Stimulated activated CD4-positive, alpha-beta T cell treated with anti-CD3 and anti-CD28 coated beads, Interleukin-1b, Interleukin-23, amount 100 ng/mL, for 1 hour (primary cell): ENCODE measurements at places on chromosomes 3 and 15.
A peak's percentile ranks its signal among the peaks of the same experiment; 100 is the strongest.

DNA sequence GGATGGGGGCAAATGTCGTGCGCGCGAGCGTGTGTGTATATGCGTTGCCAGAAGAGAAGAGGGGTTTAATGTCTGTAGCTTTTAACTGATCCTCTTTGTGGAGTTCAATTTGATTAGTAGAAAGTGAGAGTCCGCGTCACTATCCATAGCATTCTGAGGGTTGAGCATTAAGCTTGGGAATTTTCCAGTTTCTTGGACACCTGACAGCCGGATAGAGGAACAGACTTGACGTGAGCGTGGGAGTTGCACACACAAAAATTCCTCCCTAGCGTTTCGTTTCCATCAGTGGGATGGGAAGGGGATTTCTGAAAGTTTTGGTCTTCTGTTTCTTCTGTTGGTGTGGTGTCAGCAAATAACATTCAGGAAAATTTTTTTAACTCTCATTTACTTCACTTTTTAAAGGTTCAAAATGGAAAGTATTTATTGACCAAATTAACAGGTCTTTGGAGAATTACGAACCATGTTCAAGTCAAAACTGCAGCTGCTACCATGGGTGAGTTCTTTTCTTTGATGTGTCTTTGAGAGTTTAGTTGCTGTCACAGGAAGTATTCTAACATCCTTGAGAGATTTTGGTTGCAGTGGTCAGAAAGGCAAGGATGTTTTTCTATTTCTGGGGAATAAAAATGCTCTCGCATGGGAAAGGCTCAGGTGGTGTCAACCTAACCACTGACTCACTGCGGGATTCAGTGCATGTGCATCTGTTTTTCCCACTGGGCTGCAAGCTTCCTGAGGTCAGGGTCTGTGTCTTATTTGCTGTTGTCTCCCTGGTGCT is 841 bp downstream of the POGLUT1 start:
- no peak for DNase-seq

- DNase-seq = no peak
Measured at GRCh38 chr15:62150445-62150844, 14.6 kb downstream of the C2CD4B start.

DNA sequence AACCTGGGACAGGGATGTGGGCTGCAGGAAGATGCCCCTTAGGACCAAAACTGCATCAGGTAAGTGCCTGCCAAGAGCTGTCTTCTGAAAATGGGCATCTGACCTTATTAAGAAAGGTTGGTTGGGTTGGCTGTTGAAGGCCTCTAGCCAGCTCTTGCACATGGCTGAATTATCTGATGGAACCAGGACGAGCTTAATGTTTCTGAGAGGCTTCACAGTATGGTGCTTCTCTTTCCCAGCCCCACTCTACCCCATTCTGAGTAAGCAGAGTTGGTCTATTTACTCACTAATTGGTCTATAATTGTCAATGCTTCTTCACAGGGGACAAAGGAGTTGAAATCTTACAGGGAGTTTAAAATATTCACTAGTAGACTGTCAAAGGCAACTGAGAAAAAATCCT is 48.4 kb downstream of the DTWD1 start:
- no peak for DNase-seq

- no peak for DNase-seq
Measured at GRCh38 chr3:126101521-126101982, 17.6 kb upstream of the SLC41A3 start.

DNA sequence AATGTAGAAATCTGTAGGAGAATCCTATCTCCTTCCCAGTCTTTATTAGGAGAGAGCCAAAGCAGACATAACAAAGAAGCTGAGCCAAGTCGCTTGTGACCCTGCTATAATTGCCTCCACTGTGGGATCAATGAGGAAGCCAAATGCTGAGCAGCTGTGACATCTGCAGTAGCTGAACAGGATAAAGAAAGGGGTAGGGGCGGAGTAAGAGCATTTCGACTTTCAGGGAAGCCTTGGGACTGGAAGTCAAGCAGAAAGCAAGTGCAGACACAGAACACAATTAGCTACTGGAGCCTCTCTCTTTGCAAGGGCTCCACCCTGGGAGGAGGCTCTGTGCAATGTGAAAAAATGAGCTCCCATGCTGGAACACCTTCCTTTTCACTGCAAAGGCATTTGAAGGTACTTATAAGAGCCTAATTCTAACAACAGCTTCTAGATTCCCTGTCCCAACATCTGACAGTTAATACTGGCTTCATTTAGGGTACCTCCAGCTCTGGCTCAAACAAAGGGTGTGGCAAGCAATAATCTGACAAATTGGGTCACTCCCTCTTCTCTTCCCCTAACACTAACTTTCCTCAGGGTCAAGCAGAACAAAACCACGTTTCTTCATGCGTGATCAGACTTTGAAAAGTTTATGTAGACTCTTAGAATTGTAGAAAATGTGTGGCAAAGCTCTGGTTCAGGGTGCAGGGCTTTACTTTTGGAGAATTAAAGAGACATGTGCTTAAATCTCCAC is 166.4 kb downstream of the CADPS start:
- DNase-seq = no peak

- DNase-seq = no peak
Measured at GRCh38 chr3:140953028-140953960, 11.7 kb downstream of the SLC25A36 start.

GRCh38 chr3:69204315-69204957 is 82.0 kb upstream of the LMOD3 start:
- DNase-seq = no peak

DNA sequence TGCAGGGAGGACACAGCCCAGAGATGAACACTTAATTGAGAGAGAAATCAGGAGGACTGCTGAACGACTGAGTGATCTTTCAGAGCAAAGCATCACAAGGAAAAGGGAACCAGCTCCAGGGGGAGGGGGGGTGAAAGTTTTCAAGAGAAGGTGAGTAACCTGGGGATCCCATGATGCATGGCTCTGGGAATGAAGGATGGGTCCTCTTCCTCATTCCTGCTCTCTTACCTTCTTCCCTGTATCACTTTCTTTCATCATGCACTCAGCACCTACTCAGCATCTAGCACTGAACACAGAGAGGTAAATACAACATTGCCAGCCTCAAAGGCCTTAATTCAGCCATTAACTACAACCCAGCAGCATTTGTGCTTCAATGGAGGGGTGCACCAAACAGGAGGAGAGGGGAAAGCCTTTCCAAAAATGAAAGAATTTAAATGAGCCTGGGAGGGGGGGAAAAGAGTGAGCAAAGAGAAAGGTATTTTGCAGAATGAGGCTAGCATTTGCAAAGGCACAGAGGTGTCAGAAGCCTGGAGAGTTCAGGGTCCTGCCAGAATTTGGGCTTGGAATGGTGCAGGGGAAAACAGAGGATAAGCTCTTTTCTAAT is 427.4 kb downstream of the FOXP1 start:
- DNase-seq = no peak

GRCh38 chr3:185046164-185046515 is 106.7 kb downstream of the C3orf70 start:
- no peak for DNase-seq

- peak; percentile 59 for DNase-seq
Measured at GRCh38 chr3:160941885-160942494, 163.2 kb downstream of the B3GALNT1 start.

DNA sequence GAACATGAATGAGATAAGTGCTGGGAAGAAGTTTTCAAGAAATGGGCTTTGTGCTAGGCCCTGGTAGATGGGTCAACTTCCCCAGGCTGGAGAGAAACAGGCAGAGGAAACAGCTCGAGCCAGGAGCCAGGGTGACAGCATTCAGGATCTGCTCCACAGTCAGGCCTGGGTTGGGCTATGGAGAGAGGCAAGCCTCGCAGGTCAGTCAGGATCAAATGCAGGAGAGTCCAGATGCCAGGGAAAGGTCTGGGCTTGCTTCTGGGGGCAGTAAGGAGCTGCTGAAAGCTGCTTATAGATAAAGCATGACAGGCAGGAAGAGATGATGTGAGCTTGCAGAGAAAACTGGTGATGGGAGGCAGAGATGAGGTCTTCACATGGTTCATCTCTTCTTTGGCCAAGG is 11.0 kb upstream of the USP3 start:
- no peak for DNase-seq

- no peak for DNase-seq
Measured at GRCh38 chr15:90181776-90182175, 19.4 kb upstream of the SEMA4B start.

GRCh38 chr3:20648921-20649381 is 462.9 kb upstream of the SGO1 start:
- no peak for DNase-seq

DNA sequence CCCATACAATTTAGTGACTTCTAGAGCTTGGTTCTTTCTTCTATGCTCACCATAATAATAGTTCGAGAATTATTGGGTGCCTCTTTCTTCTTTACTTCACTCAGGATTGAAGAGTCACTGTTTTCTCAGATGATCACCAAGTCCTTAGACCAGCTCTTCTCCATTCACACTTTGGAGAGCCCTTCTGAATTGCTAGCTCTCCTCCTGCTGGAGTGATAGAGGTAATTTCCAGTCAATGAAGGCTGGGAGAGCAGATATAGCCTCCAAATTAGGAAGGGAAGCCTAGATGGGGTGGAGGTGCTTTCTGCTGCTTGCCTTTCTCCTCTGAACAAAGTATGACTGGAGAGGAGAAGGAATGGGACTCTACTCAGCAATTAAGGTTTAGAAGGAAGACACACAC is 10.7 kb upstream of the BBX start:
- no peak for DNase-seq

DNA sequence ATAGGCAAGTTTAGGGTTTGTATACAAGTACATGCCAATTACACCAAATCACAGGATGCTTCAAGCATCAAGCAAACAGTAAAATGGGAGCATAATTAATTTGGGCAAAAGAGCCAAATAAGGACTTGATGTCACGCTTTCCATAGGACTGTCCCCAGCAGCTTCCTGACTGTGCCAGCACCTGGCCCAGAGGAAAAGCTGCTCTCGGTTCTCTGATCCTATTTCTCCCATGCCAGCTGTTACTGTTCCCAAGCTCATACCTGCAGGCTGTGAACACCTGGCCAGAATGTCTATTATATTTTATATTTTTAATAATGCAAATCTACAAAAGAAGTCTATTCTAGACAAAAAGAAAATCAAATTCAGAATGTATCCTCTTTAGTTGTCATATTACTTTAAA is 12.2 kb downstream of the ZXDC start:
- DNase-seq = no peak

DNA sequence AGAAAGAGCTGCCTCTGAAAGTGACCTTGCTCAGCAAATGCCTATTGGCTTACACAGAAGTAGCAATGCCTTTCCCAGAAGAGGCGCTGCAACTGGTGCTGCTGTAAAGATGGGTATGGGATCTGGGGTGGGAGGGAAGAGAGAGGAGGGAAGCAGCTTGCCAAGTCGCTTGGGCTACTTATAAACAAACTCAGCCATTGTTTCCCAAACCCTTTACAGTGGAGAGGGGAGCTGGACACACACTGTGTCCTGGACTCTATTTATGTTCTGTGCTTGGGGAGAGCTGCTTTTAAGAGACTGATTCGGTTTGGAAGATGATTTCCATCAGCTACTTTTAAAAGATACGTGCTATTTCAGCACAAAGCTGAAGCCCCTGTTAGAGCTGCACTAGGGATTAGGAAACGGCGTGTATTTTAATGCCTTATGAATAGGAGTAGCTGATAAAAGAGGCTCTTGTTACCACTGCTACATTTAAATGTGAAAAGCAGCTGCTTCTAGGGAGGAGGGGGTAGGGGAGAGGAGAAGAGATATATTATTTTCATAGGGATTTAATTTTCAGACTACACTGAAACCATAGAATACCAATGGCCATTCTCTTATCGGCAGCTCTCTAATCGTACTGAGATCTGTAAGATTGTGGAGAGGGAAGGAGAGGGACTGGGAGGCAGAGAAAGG is 440.6 kb downstream of the MCTP2 start:
- no peak for DNase-seq

DNA sequence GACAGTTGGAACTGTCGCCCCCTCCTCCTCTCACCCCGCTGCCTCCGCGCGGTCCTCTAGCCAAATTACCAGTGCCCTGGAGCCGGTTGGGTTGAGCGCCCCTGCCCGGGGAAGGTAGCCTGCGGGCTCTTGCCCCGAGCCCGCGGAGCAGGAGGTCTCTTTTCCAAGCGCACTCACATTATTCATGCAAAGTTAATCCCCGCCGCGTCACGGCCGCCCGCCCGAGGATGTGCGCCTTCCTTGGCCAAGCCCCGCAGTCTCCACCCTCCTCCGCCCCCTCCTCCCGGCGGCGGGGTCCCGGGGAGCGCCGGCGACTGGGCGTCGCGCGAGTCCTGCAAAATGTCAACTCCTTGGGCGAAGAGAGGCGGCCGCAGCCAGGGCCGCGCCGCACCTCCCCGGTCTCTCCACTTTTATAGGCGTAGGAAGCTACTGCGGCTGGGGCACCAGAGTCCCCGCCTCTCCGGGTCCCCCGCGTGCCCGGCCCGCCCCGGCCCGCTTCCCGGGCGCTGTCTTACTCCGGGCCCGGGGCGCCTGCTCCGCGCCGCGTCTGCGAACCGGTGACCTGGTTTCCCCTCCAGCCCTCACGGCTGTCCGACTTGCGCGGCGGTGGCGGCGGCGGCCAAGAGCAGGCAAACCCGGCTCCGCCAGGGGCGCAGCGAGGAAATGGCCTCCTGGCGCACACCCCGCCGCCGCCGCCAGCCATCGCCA is at the start of gene THRB:
TSS of gene THRB (minus strand) at position 233 of the 708 bp plus-strand sequence.
- no peak for DNase-seq

- DNase-seq = no peak
Measured at GRCh38 chr3:61778095-61778494, 216.7 kb downstream of the PTPRG start.

DNA sequence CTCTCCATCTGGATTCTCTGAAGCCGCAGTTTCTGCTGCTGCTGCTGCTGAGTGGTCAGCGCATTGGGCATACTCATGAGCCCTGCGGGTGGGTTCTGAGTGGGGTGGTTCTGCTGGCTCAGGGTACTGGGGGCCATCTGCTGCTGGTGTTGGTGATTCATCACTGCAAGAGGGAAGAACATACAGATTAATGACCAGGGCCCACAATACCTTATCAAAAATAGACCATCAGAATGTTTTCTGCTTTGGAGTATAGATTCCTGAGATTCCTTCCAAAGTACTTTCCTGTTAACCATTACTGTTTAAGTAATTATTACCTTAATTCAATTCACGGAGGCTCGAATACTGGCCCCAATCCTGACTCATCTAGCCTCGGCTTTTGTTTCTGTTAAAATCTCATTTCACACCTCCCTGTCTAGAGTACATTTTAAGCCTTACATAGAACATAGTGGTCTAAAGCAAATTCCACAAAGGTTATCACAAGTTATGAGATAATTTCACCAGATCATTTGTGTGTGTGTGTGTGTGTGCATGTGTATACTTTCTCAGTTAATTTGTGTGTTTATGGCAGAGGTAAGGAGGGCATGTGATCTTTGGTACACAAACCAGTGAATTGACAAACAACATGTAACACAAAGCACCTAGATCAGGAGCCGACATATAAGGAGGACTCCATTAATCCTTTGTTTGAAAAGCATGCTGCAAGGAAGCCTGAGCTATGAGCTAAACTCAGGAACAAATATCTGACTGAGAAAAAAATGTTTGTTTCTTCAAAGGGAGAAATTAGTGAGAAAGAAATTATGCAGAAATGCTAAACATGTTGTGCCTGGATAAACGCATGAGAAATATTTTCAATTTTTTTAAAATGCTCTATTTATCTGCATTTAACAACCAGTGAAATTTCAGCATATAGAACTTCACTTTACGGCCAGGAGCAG is 68.1 kb downstream of the TM4SF4 start:
- no peak for DNase-seq
